ENCODE measurements at places on chromosomes 1 and 21.

- no peak for DNase-seq
These were observed 57.6 kb downstream of the KCNK2 start for GRCh38 chr1:215140135-215140534.

DNA sequence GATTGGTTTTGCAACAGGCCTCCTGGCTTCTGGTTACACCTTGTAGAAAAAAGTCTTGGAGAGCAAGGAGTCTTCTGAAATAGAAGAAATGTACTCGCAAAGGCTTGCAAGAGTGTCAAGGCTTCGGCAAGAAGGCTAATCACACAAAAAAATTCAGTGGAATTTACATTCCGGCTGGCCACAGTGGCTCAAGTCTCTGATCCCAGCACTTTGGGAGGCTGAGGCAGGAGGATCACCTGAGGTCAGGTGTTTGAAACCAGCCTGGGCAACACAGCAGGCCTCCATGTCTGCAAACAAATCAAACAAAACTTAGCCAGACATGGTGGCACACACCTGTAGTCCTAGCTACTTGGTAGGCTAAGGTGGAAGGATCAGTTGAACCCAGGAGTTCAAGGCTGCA lies 7.7 kb upstream of the DOP1B start:
- DNase-seq: no peak

- DNase-seq: no peak
These were observed 46.1 kb upstream of the SLC30A1 start for GRCh38 chr1:211625040-211625439.

DNA sequence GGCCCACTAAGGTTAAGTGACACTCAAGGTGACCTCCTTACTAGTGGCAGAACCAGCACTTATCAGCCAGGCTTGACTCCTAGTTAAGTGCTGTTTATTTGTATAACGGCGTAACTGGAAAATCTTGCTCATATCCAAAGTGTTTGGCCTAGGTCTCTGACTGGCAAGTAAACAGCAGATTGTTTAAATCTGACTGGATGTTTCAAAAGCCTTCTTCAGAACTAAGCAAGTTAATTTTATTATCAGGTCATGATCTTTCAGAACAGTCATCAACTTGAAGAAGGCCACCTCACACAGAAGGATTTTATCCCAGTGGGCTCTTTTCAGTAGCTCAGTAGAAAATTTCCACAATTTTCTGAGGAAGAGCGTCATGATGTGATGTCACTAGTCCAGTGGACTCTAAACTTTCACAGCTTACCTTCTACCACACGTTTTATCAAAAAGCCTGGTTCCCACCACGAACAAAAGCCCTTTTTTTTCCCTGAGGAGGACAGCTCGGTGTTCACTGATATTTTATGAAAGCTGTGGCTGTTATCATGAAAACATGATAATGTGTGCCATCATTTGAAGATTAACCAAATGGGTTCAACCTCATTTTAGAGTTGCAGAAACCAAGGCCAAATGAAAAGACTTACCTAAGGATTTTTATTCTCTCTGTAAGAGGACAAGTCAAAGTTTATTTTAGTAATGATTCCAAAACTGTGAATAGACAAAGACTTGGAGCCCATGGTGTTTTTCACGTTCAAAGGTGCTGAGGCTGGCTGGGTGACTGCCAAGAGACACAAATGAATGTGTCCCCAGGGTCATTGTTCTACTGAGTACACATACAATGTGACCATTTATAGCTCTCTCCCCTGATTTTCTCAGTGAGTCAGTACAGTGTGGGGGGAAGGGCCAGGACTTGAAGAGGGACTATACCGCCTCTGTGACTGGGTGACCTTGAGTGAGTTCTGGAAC lies 9.1 kb downstream of the SGIP1 start:
- DNase-seq: no peak

- no peak for DNase-seq
These were observed 16.9 kb upstream of the ALPL start for GRCh38 chr1:21492356-21492625.

DNA sequence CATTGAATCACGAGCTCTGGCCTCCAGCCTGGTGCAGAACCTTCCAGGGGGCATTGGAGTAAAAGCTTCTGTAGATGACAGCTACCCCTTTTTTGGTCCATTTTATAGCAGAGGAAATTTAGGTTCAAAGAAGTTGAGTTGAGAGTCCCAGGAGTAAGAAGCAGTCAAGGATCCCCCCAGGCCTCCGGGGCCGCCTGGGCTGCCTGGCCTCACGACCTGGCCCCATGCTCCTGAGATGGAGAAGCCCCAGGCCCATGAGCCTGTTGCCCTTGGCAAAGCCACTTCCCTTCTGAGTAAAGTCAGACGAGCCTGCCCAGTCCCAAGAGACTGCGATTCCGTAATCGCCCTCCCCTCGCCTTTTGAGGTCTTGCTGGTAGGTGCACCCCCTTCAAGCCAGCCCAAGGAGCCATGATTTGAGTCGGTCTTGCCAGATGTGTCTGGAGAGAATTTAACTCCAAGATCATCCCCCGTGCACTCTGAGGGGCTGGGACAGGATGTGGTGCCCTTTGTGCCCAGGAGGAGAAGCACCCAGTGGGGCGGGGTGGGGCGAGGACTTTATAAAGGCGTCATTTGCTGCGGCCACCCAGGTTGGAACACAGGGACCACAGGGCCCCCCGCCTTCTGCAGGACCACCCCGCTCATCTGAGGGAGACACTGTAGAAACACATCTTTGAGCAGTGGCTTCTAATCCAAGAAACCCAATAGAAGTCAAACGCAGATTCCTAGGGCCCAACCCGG lies 30.1 kb downstream of the PDE9A start:
- no peak for DNase-seq

DNA sequence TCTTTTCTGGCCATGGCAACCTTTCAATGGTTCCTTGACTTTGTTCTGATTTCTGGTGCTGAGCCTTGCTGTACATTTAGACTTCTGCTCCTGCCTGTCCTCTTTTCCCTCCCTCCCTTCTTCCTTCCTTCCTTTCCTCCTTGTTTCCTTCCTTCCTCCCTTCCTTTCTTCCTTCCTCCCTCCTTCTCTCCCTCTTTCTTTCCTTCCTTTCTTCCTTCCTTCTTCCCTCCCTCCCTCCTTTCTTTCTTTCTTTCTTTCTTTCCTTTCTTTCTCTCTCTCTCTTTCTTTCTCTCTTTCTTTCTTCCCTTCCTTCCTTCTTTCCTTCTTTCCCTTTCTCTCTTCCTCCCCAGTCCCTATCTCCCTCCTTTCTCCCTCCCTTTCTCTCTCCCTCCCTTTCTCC lies 10.4 kb upstream of the IGSF21 start:
- DNase-seq: no peak

GRCh38 chr1:43772978-43773377 lies 65.6 kb downstream of the ST3GAL3 start:
- no peak for DNase-seq

DNA sequence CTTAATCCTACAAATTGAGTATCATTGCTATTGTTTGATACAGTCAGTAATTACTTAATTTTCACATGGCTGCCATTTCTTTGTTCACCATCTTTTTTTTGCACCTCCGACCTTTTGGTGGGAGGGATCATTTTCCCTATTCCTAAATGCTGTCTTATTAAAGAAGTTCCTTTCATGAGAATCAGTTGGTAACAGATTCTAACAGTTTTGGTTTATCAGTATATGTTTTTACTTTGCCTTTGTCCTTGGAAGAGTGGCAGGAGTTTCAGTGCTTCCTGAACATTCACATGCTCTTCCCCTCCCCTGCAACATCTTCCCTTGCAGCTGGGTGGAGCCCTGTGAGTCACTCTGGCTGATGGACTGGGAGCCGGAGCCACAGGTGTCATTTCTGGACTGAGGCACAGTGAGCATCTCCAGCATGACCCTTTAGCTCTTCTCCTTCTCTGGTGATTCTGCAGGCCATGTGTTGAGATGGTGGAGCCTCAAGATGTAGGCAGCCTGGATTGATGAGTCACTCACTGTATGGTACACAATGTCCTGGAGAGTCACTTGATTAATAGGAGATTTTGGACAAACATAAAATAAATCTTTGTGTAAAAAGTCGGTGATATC lies 217.7 kb downstream of the URB2 start:
- DNase-seq: no peak

DNA sequence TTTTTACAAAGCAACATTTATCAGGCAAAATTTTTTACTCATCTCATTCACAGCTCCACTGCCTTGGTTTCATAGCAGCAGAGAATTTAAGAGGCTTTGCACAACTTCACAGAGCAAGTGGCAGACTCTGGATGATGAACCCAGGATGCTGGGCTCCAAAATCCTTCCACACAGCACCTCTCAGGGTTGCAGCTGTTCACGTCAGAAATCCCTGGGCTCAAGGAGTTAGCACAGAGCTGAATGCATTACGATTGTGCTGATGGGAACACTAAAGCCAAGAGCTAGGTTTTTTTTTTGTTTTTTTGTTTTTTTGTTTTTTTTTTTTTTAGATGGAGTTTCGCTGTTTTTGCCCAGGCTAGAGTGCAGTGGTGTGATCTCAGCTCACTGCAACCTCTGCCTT lies 2.4 kb upstream of the HTR6 start:
- no peak for DNase-seq

- DNase-seq: no peak
These were observed 179.1 kb downstream of the DUSP10 start for GRCh38 chr1:221562542-221563475.

DNA sequence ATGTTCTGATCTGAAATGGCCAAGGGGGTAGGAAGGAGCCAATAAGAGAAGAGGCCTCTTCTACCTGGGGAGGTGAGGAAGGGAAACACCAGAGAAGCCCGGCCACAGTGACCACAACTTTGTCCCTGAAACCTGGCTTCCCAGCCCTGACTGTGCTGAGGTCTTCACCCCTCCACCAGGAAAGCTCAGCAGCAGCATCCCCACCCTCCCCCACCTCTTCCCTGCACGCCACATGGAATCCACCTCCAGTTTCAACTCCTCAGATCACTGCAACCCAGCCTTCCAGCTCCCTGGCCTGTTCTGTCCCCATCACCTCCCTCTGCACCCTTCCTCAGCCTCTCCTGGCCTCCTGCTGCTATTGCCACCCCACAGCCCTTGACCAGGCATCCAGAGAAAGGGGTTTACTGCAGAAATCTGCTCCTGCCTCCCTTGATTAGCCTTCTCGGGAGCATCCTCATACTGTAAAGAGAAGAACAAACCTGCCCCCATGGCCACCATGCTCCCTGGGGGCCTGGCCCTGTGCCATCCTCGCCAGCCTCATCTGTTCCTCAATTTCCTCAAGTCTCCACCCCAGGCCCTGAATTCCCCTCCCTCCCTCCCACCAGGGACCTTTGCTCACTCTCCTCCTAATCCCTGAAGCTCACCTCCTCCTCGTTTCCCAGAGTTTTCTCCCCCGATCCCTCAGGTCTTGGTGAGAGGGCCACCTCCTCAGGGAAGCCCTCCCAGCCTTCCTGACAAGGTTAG lies 450.9 kb downstream of the MATN1 start:
- DNase-seq: no peak

GRCh38 chr1:20962576-20963258 lies 175.6 kb upstream of the HP1BP3 start:
- no peak for DNase-seq

- no peak for DNase-seq
These were observed 572.1 kb downstream of the DPYD start for GRCh38 chr1:97348599-97349265.

DNA sequence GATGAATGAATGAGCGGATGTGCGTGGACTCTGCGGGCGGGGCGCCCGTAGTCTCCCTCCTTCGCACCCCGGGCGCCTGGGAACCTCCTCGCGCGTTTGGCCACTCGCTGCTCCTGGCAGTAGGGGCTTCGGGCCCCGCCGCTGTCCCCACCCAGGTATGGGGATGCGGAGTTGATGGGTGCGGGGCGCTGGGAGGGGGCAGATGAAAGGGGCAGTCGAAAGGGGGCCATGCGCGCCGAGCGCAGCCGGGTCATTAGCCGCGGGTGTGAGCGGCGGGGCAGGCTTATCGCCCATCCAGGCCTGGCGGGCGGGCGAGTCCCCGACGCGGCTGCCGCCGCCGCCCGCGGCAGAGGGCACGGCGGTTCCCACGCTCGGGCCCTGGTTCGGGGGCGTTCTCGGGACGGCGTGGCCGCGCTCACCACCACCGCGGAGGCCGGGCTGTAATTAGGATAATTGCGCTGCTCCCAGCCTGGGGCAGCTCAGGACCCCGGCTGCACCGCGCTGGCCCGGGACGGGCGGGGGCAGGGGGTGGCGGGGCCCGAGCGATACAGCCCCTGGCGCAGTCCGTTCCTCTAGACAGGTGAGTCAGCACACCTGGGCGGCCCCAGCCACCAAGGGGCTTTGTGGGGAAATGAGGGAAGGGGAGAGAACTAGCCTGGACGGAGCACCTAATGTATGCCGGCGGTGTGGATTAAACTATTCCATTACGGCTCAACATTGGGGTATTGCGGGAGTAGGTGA lies 22.1 kb upstream of the CITED4 start:
- no peak for DNase-seq

GRCh38 chr1:39701049-39701439 lies 9.8 kb upstream of the HPCAL4 start:
- DNase-seq: no peak

- DNase-seq: no peak
These were observed 13.6 kb upstream of the FAM89A start for GRCh38 chr1:231053493-231054162.

DNA sequence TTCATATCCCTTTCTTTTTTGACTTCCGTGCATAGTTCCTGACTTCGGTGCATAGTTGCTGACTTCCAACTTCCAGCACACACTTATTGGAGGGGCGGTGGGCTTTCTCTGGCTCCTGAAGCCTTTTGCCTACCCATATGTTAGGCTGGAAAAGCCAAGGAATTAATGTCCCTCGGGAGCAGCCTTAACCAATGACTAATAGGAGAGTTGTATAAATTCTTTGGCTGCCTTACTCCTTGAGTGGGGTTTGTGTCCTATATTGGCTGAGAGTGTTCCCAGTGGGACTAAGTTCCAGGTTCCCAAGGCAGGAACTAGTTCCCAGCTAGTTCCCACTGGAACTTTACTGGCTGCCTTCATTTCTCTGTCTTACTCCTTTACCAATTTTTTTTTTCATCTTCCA lies 105.7 kb downstream of the ZNF326 start:
- DNase-seq: no peak

DNA sequence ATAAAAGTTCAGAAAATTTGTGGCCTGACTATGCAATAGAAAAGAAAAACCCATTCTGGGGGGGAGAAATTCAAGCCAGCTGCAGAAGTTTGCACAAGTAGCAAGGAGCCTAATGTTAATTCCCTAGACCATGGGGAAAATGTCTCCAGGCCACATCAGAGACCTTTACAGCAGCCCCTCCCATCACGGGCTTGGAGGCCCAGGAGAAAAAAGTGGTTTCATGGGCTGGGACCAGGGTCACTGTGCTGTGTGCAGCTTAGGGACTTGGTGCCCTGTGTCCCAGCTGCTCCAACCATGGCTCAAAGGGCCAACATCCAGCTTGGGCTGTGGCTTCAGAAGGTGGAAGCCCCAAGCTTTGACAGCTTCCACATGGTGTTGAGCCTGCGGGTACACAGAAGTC lies 42.0 kb downstream of the IL23R start:
- DNase-seq: no peak

- DNase-seq: no peak
These were observed 11.9 kb downstream of the CEP350 start for GRCh38 chr1:179966551-179966950.

DNA sequence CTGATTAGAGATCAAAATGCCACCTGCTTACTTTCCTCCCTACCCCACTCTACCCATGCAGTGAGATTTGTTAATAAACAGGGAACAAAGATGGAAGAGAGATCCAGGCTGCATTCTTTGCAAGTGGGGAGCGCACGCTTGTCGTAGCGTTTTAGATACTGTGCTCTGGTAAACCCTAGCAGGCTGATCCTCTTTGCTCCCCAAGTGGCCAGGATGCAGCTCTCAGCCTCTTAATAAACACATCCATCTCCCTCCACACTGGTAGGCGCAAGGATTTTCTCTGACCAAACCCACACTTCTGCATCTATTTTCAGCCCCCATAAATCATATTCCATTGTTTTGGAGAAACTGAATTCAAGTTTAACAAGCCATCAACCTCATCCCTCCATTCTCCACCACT lies 2.9 kb downstream of the PGBD5 start:
- DNase-seq: no peak

- no peak for DNase-seq
These were observed 18.5 kb upstream of the SAMD11 start for GRCh38 chr1:905071-905749.

Measured in stimulated activated CD8-positive, alpha-beta memory T cell treated with anti-CD3 and anti-CD28 coated beads, Interleukin-4, amount 100 ng/mL, for 24 hours (primary cell).